ENCODE measurements at places on chromosomes 3 and 15. TPM values are rescaled to one million over a fixed set of nuclear protein-coding genes. Genes with fewer than 3 reads are reported as not detected.

DNA sequence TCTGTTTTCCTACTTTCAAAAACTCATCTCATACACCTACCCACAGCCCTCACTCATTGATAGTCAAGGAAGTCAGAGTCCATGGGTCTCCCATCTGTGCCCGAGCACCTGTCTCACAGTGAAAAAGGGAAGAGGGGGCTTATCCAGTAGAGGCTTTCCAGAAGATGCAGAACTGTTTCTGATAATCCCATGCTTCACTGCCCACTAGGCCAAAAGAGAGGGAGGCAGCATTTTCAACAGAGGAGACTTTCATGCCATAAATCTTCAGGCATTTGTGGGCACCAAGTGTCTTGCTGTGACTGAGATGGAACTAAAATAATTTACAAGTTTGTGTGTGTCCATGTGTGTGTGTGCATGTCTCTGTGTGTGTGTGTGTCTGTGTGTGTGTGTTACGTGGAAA is 117.9 kb upstream of the PHLDB2 start:
- no peak for DNase-seq

GRCh38 chr3:108450444-108450843 is 60.0 kb downstream of the MYH15 start:
- DNase-seq = no peak

- no peak for DNase-seq
Observed at GRCh38 chr3:63753995-63754394, 65.1 kb upstream of the C3orf49 start.

DNA sequence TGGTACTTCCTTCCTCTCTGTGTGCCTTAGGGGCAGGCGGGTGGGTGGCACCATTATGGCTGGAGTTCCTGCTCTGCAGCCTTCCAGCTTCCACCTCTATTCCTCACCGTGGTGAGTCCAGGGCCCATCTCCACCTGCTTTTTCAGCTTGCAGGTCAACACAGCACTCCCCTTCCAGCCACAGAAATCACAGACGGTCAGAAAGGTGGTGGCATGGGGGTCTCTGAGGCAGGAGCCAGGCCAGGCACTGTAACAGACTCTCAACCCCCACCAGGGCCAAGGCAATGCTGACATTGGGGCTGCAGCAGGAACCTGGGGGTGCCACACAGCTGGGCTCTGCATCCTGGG is 16.6 kb downstream of the KLF15 start:
- DNase-seq = no peak

GRCh38 chr3:157368171-157368570 is 68.5 kb upstream of the PTX3 start:
- DNase-seq = no peak

DNA sequence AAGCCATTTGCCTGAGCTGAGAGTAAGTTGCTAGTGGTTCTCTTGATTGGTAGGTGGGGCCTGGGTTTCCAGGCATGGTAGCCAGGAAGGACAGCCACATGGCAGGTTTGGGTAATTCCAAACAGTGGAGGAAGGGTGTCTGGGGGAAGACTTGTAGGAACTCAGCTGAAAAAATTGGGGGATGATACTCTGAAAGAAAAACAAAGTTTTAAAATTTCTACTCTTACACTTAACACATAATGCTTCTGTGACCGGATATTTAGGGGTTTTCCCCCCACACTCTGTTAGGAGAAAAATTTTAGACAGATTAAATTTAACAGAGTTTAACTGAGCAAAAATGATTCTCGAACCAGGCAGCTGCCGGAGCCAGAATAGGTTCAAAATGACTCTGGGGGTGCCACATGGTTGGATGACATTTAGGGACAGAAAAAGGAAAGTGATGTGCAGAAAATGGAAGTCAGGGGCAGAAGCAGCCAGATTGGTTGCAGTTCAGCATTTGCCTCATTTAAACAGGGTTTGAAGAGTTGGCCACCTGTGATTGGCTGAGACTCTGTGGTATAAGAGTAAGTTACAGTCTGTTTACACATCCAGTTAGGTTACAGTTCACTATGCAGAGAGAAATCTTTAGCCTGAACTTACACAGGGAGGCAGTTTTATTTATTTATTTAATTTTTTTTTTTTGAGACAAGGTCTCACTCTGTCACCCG is 8.1 kb downstream of the B2M start:
- DNase-seq = no peak

The CACNA2D2 gene
- total RNA-seq = not detected

The TP63 gene
- total RNA-seq = not detected

The ALDH1A3 gene
- total RNA-seq = 1.9 TPM

The TYRO3 gene
- total RNA-seq = 8.9 TPM

The OR5H1 gene
- not detected for total RNA-seq

The RNF168 gene
- 17.1 TPM for total RNA-seq
